ENCODE measurements at places on chromosomes 13 and 19.

- no peak for DNase-seq
Observed at GRCh38 chr19:42794765-42795164, 29.3 kb upstream of the PSG8 start.

GRCh38 chr13:19596960-19597361 is 35.6 kb upstream of the TPTE2 start:
- no peak for DNase-seq

- no peak for DNase-seq
Observed at GRCh38 chr13:79870123-79870522, 389.2 kb downstream of the NDFIP2 start.

- peak; percentile 25 for DNase-seq
Observed at GRCh38 chr19:47891622-47891922, 5.5 kb upstream of the SULT2A1 start.
